Memory B cell (primary cell): ENCODE measurements at places on chromosomes 13 and 19.

GRCh38 chr13:79767126-79767525 is 286.2 kb downstream of the NDFIP2 start:
- DNase-seq = no peak

DNA sequence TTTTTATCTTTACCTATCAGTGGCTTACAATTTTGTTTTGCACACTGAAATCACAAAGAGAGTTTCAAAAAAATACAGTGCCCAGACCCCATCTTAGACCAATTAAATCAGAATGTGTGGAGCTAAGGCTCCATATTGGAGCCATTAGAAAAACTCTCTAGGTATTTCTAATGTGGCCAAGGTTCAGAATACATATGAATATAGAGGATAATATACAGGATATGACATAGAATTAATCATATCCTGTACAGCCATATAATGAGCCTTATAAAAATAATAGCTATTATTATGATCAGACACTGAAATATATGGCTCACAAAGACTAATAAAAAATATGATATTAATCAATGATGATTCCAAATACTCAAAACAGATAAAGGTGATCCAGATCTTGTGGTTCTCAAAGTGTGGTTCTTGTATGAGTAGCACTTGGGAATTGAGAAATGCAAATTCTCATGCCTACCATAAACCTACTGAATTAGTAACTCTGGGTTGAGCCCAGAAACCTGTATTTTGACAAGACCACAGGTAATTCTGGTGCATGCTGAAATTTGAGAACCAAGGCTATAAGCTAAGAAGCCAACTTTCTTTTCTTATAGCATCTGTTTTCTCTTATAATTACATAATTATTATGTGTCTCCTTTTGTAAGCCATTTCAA is 408.0 kb downstream of the DIAPH3 start:
- DNase-seq = no peak

DNA sequence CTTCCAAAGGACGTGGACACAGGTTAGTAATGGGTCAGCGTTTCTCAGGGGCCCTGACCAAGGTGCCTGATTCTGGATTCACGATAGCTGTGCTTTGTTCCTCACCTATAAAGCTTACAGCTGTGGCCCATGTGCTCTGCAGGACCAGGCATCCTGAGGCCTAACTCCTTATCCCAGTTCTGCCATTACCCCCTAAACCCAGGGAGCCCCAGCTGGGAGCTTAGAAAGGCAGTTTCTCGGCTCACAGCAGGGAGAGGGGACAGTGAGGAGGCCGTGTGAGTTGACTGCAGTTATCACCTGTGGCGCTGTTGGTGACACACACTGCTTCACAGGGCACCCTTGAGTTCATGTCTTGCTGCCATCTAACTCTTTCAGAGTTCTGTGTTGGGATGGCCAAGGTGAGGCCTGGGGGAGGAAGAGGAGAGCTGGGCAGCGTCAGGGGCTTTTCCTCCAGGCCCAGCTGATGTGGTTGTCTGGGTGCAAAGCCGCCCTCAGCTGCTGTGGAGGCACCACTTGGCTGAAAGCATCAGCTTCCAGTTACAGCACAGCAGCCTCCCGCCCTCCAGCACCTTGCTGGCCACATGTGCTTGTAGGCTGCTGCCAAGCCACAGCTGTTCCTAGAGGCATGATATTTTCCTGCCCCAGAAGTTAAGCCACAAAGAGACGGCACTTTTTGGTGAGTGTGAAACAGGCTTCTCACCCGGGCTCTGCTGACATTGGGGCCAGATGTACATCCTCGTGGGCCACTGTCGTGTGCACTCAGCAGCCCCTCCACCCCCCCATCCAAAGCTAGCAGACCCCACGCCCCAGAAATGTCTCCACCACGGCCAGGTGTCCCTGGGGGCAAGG is 99.6 kb upstream of the MCF2L start:
- DNase-seq = no peak

DNA sequence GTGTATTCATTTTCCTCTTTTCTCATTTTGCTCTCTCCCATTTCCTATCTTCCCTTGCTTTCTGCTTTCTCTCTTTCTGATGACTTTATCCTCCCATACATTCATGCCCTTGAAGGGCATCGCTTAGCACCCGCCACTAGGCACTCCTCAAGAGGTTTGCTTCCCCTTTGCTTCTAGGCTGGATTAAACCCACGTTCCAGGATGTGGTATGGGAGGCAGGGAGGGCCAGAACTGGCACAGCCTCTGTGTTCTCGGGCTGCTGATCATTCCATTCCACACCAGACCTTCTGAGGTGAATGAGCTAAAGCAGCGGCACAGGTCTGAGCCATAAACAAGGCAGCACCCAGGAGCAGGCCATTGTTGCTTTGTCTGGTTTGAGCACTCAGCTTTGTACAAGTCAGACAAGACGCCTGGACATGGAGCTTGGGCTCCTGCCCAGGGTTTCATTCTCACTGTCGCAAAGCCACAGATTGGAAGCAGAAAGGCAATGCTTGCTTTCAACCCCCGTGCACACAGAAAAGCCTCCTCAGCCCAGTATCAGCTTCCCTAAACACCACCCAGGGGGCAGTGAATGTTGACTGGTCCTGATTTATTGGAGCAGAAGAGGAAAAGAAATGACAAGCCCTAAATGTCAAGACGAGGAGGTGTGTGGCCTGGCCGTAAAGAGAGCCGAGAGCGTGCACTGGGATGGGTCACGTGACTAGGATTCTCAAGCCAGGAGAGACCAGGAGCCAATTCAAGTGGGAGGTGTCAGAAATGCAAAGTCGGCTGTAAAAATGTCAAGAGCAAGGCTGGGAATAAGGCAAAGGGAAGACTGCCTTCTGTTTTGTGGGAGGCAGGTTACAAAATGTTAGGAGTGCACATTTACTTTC is 218.0 kb upstream of the SERP2 start:
- no peak for DNase-seq

DNA sequence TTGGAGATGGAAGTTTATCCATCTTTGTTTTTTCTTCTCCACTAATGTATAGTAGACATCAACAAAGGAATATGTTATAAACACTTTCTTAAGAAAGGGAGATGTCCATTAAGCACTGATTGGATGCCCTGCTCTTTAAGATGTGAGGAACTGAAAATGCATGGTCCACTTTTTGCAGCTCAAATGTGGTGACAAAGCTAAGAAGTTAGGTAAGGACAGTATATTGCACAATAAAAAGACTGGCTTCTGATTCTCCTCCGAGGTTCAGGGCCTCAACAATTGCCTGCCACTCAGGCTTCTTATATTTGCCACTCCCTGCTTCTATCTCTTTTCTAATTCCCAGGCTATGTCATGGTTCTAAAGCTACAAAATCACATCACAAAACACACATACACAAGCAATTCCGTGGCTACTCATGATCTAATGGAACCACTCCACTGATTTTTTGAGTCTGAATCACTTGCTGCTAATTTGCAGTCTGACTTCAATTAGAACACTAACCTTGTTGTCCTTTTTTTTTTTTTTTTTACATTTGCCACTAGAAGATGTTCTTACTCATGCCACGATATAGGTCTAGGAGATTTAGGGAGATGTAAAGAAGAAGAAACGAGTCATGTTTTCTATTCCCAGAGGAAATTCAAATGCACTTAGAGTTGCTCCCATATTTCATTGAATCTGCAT is 29.6 kb upstream of the TNFSF11 start:
- DNase-seq = no peak

- DNase-seq = peak; percentile 13
Observed at GRCh38 chr13:33016414-33017322, at the start of gene KL. Gene KL (plus strand): TSS chr13:33016423. CDS start chr13:33016441, 18 bp downstream.

DNA sequence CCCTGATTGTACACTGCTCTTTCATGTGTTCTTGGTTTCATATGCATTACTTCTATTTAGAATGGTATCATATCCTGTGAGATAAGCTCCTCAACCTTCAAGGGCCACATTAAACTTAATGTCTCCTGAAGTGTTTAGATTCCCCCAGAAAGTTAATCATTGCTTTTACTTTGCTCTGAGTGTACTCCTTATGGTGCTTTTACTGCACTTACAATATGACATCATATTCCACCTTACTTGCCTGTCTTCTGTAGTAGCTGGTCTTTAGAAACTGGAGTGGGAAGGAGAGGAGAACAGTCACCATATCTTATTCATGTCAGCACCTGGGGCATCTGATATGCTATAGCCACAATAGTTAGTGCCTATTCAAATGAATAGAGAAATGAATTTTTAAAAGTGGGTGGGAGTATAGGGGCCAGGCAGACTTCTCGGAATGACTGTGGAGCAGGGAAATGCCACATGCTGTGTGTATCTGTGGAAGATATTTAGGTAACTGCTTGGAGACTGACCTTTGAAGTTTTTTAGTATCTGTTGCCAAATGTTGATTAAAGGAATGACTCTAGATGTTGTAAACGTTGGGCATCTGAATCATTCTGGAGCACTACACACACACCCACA is 40.2 kb downstream of the SLAIN1 start:
- no peak for DNase-seq

- DNase-seq = no peak
Observed at GRCh38 chr13:71320452-71320851, 546.6 kb downstream of the DACH1 start.

DNA sequence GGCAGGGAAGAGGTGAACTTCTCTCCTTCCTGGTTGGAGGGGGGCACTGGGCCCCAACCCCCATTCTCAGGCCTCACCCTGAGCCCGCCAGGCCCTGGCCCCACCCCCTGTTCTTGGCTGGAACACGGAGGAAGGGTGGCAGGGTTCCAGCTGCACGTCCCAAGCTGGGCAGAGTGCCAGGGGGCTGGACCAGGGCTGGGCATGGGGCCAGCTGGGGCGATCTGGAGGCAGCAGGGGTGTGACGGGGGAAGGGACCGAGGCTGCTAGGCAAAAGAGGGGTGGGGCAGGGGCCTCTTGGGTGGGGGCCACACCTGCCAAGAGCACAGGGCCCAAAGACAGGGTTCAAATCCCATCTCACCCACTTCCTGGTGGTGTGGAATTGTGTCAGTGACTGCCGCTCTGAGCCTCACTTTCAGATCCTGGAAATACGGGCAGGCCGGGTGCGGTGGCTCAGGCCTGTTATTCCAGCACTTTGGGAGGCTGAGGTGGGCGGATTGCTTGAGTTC is 2.2 kb downstream of the HIF3A start:
- DNase-seq = no peak

- no peak for DNase-seq
Observed at GRCh38 chr19:633786-634639, 676 bp upstream of the POLRMT start.

GRCh38 chr13:59546178-59546577 is 617.5 kb downstream of the DIAPH3 start:
- no peak for DNase-seq

DNA sequence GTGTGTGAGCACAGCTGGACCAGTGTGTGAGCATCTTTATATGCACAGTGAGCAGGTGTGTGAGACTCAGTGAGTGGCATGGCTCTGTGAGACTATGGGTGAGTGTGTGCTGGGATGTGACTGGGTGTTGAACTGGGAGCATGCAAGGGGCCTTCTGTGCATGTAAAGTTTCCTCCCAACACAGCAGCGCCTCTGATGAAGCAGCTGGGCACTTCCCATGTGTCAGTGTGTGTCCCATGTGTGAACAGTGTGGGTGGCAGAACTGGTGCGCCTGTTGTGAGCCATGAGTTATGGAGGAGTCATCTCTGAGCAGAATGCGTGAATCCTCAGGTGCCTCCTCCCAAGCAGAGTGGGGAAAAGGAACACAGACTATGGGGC is 24.1 kb downstream of the LGALS16 start:
- no peak for DNase-seq

DNA sequence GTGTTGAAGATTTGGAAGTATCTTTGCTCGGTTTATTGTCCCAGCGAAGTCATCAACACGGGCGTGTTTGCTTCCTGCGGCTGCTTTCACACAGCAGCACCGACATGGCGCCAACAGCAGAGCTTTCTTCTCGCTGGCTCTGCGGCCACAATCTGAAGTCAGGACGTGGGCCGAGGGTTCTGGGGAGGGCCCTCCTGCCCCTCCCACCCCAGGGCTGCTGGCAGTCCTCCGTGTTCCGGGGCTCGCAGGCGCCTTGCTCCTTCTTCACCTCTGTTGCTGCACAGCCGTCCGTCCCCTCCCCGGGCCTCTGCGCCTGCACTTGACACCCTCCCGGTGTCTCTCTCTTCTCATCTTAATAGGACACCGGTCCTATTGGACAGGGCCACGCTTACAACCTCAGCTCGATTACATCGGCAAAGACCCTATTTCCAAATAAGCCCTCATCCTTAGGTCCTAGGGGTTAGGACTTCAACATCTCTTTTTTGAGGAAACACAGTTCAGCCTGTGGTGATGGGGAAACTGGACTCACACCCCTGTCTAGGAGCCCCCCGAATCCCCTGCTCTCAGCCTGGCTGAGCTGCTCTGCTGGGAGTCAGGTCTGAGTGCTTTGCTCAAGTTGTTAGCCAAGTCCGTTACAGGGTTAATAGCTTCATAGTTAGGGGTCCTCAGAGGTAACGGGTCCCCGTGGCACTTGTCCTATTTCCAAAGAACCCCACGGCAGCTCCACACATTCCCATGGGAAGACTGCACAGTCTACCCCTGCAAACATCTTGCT is 2.7 kb upstream of the TEX29 start:
- no peak for DNase-seq

DNA sequence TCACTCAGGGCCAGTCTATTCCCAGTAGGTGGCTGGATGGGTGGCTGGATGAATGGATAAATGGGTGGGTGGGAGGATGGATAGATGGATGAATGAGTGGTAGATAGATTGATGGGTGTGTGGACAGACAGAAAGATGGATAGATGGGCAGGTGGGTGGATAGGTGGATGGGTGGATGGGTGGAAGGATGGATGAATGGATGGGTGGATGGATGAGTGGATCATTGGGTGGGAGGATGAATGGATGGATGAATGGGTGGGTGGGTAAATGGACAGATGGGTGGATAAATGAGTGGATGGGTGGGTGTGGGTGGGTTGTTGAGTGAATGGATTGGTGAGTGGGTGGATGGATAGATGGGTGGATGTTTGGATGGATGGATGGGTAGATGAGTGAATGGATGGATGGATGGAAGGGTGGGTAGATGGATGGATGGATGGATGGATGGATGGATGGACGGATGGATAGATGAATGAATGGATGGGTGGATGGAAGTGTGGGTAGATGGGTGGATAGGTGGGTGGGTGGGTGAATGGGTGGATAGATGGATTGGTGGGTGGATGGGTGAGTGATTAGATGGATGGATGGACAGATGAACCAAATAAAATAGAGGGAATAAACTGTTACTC is 27.1 kb upstream of the CCNE1 start:
- no peak for DNase-seq

- no peak for DNase-seq
Observed at GRCh38 chr19:56348289-56348877, 33.7 kb upstream of the ZSCAN5A start.

DNA sequence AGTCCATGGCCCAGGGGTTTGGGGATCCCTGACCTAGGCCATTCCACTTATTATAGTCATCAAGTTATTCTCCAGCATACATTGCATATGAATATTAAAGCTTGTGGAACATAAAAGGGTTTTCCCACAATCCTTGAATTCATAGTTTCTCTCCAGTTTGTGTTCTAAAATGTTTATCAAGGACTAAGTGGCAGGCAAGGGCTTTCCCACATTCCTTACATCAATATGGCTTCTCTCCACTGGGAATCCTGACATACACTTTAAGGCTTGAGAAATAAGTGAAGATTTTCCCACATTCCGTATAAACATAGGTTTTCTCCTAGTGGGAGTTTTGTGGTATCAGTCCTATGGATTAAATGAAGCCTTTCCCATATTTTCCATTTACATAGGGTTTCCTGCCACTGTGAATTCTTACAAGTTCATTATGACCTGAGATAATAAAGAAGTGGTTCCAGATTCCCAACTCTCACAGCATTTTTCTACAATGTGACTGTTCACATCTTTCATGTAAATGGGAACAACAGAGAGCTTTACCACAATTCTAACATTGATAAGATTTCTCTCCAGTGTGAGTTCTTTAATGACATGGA is 14.5 kb downstream of the ZNF426 start:
- DNase-seq = no peak

- DNase-seq = no peak
Observed at GRCh38 chr19:38830039-38830733, 1.4 kb downstream of the ECH1 start.
